Esophagus muscularis mucosa (tissue), 4 donors: ENCODE measurements at places on chromosomes 1 and 21. TPM values are rescaled to one million over a fixed set of nuclear protein-coding genes. Genes with fewer than 3 reads are reported as not detected.

DNA sequence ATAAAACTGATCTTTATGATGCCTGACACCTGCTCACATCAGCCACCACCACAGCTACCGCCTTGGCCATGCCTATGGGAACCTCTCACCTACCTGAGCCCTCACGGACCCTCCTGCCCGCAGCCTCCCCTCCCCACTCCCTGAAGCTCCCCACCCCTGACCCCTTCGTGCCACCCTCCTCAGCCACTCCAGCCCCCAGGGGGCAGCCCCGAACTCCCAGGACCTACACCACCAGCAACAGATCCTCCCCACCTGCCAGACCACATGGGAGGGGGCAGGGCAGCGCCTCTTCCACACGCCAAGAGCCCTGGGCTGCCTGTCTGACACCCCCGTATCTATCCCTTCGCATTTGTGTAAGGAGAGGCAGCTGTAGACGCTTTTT is 14.2 kb upstream of the ARHGEF16 start:
- no peak for DNase-seq

DNA sequence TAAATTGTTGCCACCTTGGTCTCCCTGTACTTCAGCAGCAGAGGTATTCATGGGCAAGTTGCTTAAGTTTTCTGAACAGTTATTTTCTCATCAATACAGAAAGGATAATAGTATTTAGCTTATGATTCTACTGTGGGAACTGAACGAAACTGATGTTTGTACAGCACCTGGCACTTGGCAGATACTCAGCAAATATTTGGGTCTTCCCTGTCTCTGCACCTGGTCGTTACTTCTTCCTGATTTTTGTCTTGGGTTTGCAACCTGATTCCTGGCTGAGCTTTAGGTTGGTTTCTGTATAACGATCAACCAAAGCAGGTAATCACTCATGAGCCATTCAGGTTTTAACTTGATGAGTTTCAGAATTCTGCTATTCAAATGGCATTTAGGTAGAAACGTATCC is 490.6 kb downstream of the KIF26B start:
- DNase-seq, result no peak

The SIPA1L2 gene
- total RNA-seq, result 59.0 TPM

DNA sequence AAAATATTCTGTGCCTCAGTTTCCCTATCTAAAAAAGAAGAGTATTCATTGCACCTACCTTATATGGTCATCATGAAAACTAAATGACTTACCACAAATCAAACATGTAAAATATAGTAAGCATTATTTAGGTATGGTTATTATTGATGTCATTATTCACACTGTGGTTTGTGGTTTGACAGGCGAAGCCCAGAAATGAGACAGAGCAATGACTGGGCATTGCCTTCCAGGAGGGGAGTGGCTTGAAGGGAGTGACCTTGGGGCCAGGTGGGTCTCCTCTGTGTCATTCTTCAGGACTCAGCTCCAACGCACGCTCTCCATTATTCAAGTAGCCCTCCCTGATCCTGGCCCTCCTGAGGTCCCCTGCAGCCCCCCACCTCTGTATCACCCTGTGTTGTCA is 133.7 kb downstream of the DMRTA2 start:
- DNase-seq, result no peak

The KRTAP13-3 gene
- not detected for total RNA-seq
